ENCODE measurements at places on chromosomes 7 and 10. TPM values are rescaled to one million over a fixed set of nuclear protein-coding genes. Genes with fewer than 3 reads are reported as not detected.
A peak's percentile ranks its signal among the peaks of the same experiment; 100 is the strongest.

The MRLN gene
- total RNA-seq = not detected

DNA sequence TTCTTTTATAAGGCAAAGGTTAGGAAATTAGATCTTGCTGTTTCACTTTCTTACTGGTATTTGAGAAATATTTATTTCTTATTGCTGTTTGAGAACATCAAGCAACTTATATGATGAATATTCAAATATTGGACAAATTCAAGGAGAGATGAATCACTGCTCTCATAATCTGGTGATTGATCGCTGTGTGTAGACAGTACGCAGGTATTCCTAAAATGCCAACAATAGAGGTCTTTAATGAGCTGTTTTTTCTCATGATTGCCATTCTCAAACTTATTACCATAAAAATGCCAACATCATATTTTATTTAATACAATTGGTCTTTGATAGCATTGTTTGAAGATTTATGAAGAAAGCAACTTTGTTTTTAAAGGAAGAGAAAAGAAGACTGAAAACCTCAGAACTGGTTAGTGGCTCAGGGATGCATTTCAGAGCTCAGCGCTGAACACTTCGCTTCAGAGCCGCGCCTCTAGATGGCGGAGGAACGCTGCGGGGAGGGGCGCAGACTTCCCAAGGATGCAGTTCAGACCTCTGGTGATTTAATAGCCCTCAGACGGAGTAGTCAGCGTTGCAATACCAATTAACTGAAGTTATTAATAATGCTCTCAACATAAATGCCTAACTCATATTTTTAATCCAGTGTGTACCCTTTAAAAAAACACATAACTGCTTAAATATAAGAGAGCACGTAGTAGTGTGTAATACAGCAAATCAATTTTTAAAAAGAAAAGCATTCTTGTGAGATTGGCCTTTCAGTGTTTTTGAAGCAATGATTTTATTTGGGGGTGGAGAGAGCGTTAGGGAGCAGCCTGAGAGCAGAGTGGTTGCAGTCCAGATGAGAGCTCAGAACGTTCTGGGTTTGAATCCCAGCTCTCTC, 38.5 kb upstream of the STEAP4 start:
- peak; percentile 44 for DNase-seq

The COL26A1 gene
- not detected for total RNA-seq

- DNase-seq = peak; percentile 24
Measured at GRCh38 chr7:95330204-95330960, 6.0 kb upstream of the PON1 start.

GRCh38 chr10:114703377-114704107, 45.5 kb upstream of the ABLIM1 start:
- DNase-seq = peak; percentile 73

The AUTS2 gene
- total RNA-seq = 1.2 TPM

DNA sequence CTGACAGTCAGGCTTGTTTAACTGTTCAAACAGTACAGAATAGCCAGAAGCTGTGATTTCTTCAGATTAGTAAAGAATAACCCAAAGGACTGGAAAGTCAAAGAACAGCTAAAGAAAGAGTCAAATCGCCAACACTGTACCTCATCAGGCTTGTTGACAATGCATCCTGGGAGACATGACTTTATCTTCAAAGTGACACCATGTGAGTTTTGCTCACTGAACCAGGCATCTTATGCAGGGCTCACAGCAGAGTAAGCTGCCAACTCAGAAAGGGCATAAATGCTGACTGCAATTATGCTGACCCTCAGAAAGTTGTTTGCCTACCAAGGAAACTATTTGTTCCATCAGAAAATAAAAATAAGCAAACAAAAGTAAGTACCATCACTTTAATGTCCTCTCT, 96.4 kb downstream of the MAGI2 start:
- no peak for DNase-seq

The EBF3 gene
- total RNA-seq = 6.5 TPM

GRCh38 chr10:122421054-122421625, 33.3 kb upstream of the ARMS2 start:
- DNase-seq = no peak

DNA sequence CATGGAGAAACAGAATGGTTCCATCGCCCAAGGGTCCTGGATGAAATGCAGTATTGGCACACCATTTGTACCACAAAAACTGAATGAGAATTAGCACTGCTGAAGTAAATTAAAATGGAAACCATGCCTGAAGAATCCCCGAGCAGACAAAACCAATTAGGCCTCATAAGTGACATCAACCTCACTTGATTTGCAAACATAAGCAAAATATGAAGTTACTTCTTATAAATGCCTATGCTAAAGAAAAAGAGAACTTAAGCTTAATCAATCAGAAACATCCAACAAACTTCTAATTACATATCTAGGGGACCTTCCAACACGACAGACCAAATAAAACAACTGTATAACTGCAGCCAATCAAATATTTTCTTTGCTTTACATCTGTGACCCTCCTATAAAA, 4.4 kb downstream of the FAM3C start:
- DNase-seq = no peak

DNA sequence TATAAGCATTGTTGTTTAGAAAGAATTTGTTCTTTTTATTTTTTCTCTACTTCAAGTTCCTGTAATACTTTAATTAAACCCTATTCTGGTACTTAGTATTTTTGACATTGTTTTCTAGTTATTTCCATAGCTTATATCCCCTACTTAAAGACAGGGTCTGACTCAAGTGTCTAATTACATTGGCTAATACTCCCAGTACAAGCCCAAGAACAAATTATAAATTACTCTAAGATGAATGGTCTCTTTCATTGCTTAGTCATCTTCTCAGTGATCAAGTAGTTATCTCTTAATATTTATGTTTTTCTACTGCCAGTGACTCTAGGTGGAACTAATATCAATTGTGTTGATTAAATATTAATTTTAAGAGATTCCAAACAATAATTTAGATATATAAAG, 21.6 kb downstream of the AHR start:
- no peak for DNase-seq

- no peak for DNase-seq
Measured at GRCh38 chr7:151491859-151492258, 27.8 kb downstream of the RHEB start.

DNA sequence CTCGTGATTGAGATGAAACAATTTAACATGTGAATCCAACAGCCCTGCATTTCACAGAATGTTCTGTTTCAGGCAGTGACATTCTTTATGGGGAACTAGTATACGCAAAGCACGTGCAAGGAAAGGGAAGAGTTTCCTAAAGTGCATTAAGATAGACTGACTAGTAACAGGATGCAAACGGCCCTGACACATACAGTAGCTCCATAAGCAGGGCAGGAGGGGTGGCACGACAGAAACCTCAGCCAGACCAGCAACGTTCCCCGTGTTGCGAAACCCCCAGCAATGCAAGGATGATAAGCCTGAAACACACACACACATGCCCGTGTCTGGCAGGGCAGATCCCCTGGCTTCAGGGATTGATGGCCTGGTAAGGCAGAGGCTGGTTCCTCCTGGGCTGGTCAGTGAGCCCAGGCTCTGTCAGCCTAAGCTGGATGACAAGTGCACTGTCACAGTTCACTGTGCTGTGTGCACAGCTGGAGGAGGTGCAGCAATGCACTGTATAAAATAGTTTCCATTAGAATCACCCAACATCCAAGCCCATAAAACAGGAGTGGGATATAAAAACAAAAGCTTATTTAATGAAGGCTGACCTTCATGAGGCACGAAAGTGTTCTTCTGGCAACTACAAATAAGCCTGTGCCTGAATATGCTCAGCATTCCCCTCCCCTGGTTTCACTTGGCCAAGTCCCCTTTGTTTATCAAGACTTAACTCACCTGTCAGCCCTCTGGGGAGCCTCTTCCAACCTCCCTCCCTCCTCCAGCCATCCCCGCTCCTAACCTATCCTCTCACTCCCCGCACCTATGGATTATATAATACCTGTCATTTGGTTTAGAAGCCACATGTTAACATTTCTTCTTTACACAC, 88.8 kb downstream of the GSAP start:
- DNase-seq = peak; percentile 33
